RPMI8226 (cell line): ENCODE measurements at places on chromosomes 7 and 10.

DNA sequence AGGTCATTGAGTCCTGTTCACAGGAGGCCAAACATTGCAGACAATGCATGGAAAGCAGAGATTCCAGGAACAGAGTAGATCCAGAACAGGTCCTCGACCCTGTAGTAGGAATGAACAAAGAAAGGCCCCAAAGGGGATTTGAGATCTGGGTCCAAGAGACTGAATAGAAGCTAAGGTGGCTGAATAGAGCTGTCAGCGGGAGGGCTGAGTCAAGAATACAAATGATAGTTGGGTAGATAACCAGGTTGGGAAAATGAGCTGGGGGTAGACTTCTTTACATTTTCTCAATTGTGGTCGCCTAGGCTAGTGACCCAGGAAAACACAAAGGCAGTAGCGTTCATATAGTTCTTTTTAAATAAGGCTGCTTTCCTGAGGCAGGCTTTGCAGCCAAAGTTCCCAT is 103.4 kb upstream of the ELMO1 start:
- no peak for DNase-seq

DNA sequence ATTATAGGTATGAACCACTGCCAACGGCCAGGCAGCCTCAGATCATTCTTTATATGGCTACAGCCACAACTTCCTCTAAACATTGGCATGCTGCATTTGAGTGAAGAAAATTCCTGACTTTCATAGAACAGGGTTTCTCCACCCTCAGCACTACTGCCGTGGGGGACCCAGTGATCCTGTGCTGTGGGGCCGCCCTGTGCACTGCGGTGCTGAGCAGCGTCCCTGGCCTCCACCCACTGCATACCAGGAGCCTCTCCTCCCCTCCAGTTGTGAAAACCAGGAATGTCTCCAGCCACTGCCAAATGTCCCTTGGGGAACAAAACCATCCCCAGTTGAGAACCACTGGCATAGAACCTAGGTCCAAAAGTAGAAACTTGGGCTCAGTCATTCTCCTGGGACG is 15.8 kb downstream of the CNPY1 start:
- DNase-seq: no peak

DNA sequence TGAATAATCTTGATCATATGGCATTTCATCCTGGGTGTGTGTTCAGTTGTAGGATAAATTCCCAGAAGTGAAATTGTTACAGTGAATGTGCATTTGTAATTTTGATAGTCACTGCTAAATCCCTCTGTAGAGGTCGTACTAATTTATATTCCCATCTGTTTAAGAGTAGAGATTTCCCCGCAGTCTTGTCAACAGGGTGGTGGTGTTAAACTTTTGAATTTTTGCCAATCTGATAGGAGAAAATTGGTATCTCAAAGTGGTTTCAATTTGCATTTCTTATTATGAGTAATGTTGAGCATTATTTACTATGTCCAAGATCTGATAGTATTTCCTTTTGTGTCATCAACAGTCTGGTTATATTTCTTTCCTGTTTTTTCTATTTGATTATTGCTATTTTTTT is 101.7 kb downstream of the AUTS2 start:
- no peak for DNase-seq

GRCh38 chr10:21614000-21614399 is 80.0 kb downstream of the MLLT10 start:
- DNase-seq: no peak

GRCh38 chr7:146359176-146359575 is 242.6 kb downstream of the CNTNAP2 start:
- no peak for DNase-seq

DNA sequence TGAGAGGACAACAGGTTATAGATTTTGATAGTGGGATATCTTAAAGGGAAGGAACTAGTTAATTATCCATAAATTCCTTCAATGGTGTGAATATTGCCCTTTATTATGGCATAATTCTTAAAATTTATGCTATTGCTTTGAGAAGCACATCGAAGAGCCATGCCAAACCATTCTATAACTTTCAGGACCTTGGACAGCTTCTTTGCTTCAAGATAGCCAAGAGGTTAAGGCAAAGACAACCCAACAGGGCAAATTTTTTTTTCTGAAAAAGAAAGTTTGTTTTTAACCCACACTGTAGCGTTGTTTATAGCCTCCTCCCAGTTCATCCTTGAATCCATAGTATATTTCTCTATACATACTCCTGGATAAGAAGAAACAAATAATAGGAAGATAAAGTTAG is 103.2 kb downstream of the NRG3 start:
- DNase-seq: peak; percentile 38
